ENCODE measurements at places on chromosomes 6 and 20.

DNA sequence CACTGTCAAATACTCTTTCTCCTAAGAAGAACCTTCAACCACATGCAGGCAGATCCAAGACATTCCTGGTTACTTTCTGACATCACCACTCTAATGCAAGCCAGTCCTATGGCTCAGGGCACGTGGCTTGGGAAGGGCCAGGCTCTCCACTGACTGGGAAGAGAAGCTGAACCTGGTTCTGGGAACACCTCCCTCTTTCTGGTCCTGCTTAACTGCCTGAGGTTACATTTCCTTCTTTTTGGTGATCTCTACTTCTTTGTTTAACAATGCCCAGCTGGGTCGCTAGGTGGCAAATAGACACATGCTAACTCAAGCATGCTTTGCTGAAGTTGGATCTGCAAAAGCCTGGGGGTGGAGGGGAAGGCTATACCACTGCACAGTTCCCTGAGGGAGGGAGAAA lies 249.8 kb downstream of the GMDS start:
- H3K27ac ChIP-seq = no peak overlapping the region
- H3K4me1 ChIP-seq = no peaks in the 10 kb centered on the region
- no peaks in the 10 kb centered on the region for H3K36me3 ChIP-seq
- no peak overlapping the region for H3K4me3 ChIP-seq

GRCh38 chr20:6142348-6142993 lies 19.6 kb upstream of the FERMT1 start:
- H3K4me3 ChIP-seq = no peak overlapping the region
- DNase-seq = peak; percentile 11
- H3K27me3 ChIP-seq = no peaks in the 10 kb centered on the region
- H3K4me1 ChIP-seq = no peaks in the 10 kb centered on the region
- no peaks in the 10 kb centered on the region for H3K36me3 ChIP-seq
- H3K27ac ChIP-seq = no peak overlapping the region

- no peak overlapping the region for H3K27ac ChIP-seq
- no peak for DNase-seq
- H3K36me3 ChIP-seq = no peaks in the 10 kb centered on the region
- peaks cover 24% of the 10 kb centered on the region for H3K27me3 ChIP-seq
Observed at GRCh38 chr6:50722829-50723554, 9.7 kb downstream of the TFAP2D start.

DNA sequence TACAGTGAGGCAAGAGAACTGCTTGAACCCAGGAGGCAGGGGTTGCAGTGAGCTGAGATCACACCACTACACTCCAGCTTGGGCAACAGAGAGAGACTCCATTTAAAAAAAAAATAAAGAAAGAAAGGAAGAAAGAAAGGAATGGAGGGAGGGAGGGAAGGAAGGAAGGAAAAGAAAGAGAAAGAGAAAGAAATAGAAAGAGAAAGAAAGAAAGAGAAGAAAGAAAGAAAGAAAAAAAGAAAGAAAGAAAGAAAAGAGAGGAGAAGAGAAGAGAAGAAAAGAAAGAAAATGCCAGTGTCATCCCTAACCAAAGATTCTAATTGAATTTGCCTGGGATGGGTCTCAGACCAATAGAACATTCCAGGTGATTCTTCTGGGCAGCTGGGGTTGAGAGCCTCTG lies 4.2 kb downstream of the TGM3 start:
- peaks cover 3% of the 10 kb centered on the region for H3K27me3 ChIP-seq
- no peaks in the 10 kb centered on the region for H3K4me1 ChIP-seq

- H3K4me3 ChIP-seq = no peak overlapping the region
- no peak overlapping the region for H3K27ac ChIP-seq
- peaks cover 12% of the 10 kb centered on the region for H3K27me3 ChIP-seq
- no peak for DNase-seq
Observed at GRCh38 chr20:17421493-17421892, 109.7 kb downstream of the BFSP1 start.

- H3K4me1 ChIP-seq = peaks cover 19% of the 10 kb centered on the region
- no peaks in the 10 kb centered on the region for H3K36me3 ChIP-seq
- H3K27ac ChIP-seq = no peak overlapping the region
- no peak overlapping the region for H3K4me3 ChIP-seq
- H3K27me3 ChIP-seq = no peaks in the 10 kb centered on the region
Observed at GRCh38 chr6:46381579-46381978, 109.7 kb downstream of the RCAN2 start.

DNA sequence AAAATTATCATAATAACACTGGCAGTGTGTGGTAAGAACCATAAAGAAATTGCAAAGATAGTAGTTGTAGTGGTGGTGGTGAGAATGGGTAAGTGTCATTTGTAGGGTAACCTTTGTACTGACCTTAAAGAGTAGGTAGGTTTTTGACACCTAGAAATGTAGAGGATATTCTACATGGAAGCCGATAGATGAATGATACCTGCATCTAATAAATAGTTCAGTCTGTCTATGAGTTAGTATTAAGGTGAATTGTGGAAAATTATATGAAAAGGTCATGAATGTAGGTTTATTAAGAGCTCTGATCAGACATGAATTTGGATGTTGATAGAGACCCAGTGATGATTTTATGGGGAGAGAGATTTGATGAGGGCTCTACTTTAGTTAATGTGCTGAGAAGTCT lies 78.1 kb downstream of the MYO6 start:
- no peak overlapping the region for H3K4me3 ChIP-seq
- H3K36me3 ChIP-seq = peaks cover 8% of the 10 kb centered on the region
- DNase-seq = no peak
- no peak overlapping the region for H3K27ac ChIP-seq
- H3K4me1 ChIP-seq = peaks cover 8% of the 10 kb centered on the region
